ENCODE measurements at places on chromosomes 11 and 22.
A peak's percentile ranks its signal among the peaks of the same experiment; 100 is the strongest.

- peak; percentile 15 for DNase-seq
These were observed 20.9 kb downstream of the ST14 start for GRCh38 chr11:130180491-130180890.

DNA sequence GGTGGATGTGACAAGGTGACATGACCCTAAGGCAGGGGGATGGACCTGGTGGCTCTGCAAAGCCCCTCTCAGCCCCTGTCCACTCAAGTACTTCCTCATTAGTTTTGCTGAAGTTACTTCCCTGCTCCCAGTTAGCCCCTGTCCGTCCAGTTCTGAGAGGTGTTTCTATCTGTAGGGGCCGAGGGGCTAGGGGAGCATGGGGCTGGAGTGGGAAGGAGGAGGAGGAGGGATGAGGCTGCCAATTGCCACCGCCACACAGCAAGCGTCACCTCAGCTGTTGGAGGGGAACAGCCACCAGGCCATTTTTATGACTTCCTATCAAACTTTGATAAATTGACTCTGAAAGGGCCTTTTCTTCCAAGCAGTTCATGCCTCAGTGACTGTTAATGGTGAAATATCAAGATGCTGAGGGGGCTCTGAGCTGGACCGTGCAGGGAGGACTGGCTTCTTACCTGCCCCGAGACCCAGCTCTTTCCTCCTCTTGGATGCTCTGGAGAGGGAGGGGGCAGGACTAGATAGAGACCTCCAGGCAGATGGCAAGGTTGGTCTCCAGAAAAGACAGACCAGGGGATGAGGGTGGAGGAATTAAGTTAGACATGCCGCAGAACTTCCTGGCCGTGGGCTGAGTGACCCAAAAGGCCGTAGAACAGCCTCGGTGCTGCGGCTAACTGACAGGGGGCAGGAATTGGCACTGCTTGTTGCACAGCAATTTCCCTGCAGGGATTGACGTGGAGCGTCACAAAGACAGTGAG is 137.0 kb downstream of the ST3GAL4 start:
- DNase-seq = no peak

DNA sequence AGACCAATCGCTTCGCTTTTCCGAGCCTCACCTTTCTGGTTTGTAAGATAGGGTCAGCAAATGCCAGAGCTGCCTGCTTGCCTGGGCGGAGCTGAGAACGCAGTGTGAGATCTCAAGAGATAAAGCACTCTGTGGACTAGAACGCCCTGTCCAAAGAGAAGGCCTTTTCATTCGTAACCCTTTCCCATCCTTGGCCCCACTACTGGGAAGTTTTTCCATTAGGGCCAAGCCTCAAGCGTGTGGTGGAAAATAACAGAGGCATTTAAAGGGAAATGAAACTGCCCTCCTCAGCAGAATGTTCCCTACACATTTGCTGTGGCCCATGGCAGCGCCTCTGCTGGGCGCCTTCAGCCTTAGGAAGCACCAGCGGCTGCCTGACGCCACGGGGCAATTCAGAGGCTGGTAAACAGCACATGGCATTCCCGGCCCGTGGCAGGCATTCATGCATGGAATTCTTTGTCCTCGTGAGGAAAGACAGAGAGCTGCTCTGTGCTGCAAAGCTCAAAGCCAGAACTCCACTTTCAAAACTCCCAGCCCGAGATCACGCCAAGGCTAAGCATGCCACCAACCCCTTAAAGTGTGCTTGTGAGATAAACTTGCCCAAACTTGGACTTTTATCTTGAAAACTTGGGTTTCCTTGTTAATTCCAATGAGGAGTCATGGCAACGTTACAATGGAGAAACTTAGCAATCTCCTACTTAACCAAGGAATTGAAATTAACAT is 38.1 kb downstream of the AHNAK start:
- peak; percentile 80 for DNase-seq

DNA sequence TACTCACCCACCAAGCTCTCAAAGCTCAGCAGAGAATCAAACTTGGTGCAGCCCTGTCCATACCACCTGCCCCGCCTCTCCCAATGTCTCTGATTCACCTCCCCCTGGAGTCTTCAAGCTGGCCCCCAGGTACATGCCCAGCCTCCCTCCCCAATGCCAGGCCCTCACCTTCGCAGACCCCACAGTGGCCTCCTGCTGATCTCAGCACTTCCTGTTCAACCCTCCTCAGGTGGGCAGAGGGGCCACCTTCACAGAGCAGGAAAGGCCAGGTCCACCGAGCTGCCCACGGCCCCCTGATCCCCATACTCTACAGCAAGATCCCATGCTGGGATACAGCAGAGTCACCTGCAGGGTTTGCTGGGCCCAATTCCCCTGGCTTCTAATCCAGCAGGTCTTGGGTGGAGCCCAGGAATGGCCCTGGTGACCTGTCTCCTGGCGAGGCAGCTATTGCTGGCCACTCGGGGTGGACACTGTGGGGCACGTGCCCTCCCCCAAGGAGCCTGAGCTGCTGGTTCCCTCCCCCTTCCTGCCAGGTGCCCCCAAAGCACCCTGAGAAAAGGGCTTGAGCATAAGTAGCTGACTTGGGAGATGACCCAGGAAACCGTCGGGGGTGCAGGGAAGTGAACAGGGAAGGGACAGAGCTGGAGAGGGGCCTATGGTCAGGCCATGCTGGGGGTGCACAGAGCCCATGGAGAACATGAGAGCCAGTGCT is 150.7 kb downstream of the BRD1 start:
- no peak for DNase-seq

GRCh38 chr11:69121621-69122325 is 34.0 kb upstream of the SMIM38 start:
- DNase-seq = no peak

- DNase-seq = no peak
These were observed 45.2 kb downstream of the MYEOV start for GRCh38 chr11:69339041-69339733.

- DNase-seq = no peak
These were observed 48.4 kb downstream of the DDX10 start for GRCh38 chr11:108713076-108713790.

DNA sequence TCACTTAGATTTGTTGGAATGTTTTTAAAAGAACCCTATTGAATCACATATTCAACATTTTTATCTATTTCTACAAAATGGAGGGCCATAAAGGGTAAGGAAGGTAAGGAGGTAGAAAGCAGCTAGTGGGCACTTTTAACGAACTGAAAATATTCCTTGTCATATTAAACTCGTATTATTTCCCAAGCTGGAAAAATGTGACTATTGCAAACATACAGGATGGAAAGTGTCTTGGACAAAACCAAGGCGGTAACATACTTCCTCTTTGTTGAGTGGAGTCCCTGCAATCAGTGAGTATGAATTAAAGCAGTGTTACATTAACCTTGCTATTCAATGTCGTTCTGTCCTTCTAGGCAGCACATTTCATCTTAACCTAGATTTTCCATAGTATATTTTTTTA is 165.6 kb downstream of the RCN1 start:
- DNase-seq = no peak

- DNase-seq = no peak
These were observed 11.8 kb downstream of the SOX10 start for GRCh38 chr22:37972527-37972926.

DNA sequence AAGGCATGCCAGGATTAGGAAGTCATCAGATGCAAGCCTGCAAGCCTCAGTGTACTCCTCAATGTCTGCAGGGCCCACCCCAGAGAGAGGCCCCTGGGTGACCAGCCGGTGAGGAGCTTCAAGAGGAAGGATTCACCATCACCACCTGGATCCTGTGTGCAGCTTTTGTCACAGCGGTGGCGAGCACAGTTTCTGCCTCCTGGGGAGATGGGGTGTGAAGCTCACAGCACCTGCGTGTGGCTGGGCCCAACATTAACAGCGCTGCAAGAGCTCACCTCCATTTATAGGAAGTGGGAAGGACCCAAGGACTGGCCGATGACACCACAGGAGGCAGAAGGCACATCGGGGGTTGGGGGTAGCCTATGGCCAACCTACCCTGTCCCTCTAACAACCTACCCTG is 235.3 kb downstream of the CTTN start:
- no peak for DNase-seq

GRCh38 chr11:123069908-123070821 is 8.2 kb upstream of the HSPA8 start:
- no peak for DNase-seq

GRCh38 chr11:10026514-10026913 is 267.5 kb downstream of the SBF2 start:
- peak; percentile 61 for DNase-seq

- no peak for DNase-seq
These were observed 10.2 kb downstream of the SCGB1A1 start for GRCh38 chr11:62428871-62429560.

- DNase-seq = peak; percentile 34
These were observed 135.5 kb downstream of the ETS1 start for GRCh38 chr11:128451652-128452470.

GRCh38 chr11:118625036-118625690 is 17.7 kb downstream of the PHLDB1 start:
- DNase-seq = no peak

DNA sequence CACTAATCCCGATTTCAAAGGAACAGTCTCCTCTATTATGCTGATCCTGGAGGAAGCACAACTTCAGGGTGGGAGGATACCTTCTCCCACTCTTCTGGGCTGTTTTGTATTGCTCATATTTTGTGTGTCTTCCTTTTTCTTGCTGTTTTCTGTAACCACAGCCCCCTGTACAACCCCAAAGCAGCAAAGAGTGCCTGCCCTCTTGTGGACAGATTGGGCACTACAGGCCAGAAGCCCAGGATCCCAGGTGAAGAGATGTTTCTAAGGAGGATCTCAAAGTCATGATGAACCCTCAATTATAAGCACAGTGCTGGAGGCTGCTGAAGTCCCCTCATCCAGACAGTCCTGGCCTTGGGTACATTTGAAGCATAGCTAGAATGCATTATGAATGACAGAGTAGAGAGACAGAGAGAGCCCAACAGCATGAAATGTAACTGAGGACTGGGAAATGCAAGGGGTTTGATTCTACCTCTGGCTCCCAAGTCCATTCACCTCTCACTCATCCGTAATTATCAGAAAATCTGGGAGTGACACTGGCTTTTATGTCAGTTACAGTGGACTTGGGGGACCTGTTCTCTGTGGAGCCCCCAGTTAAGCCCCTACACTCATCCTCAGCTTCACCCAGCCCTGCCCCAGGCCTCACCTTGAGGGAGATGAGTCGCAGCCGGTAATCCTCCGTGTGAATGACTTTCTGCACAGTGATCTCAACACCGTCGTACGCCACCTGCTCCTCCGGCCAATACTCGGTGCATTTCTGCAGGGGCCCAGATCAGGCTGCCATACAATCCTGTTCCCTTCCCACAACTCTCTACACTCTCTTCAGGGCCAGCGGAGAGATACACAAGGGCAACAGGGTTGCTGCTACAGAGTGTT is 6.2 kb upstream of the IGSF22 start:
- peak; percentile 32 for DNase-seq

DNA sequence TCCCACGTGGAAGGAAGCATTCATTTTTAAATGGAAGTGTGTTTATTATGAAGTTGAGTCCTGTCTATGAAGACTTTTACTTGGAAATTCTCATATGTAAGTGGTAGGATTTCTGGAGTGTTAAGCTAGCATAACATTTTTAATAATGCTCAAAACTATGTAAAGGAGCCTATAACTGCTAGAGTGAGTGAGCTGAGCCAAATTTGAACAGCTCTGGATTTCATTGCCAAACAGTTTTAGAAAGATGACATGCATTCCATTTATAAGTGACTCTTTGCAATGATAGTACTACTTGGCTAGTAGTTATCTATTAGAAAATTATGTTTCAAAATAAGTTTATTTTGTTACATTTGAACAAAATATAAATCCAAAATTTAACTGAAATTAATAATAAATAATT is 721.2 kb downstream of the LUZP2 start:
- no peak for DNase-seq

DNA sequence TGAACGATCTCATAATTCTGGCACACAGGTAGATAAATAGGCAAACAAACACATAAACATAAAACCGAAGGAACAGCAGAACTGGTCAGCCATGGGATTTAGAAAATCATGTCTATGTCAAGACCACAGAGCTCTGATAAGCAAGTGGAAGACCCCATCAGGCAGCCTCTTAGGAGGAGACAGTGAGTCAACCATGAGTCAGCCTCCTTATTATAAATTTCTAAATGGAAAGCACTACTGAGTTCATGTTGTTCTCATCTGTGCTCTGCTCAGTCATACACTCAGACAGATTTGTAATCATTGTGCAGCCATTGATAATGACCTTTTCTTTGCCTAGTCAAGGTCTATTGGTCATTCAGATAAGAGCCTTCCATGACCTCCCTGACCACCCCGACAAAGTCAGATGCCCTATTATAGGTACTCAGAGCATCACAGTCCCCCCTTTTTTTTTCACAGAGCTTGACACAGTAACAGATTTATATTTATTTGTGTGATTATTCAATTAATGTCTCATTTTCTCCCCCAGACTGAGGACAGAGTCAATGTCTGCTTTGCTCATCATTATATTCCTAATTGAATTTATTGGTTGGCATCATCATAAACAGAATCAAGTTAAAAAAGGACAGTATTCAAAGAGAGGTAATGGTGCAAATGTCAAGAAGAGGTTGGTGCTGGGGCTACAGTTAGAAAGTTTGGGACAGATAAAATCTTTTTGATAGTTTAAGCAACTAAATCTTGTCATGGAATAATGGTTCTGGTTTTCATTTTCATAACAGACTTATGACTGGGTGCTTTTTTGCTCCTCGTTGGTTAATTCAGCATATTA is 579.7 kb upstream of the CCDC90B start:
- DNase-seq = no peak

DNA sequence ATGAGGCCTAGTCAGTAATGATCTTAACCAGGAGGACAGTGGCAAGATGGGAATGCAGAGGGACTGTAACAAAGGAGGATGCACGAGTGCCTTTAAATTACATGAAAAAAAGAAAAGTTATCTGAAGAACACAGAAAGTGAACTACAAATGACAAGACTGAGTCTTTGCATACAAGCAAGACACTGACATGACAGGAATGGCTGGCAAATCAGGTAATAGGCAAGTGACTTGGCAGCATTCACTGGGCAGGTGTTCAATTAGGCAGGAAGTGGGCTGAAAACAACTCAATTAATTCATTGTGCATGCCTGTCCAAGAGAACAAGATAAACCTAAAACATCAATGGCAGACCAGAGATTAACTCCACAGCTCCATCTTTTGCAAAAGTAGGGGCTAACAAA is 24.0 kb downstream of the SMCO4 start:
- DNase-seq = no peak

GRCh38 chr11:7060868-7061267 is 27.9 kb upstream of the RBMXL2 start:
- DNase-seq = peak; percentile 59
